ENCODE measurements at places on chromosomes 7 and 10.

GRCh38 chr7:159060440-159060839 lies 84.2 kb downstream of the VIPR2 start:
- H3K27me3 ChIP-seq: peaks cover 2% of the 10 kb centered on the region
- H3K4me3 ChIP-seq: no peak overlapping the region
- no peaks in the 10 kb centered on the region for H3K4me1 ChIP-seq
- no peak for DNase-seq

DNA sequence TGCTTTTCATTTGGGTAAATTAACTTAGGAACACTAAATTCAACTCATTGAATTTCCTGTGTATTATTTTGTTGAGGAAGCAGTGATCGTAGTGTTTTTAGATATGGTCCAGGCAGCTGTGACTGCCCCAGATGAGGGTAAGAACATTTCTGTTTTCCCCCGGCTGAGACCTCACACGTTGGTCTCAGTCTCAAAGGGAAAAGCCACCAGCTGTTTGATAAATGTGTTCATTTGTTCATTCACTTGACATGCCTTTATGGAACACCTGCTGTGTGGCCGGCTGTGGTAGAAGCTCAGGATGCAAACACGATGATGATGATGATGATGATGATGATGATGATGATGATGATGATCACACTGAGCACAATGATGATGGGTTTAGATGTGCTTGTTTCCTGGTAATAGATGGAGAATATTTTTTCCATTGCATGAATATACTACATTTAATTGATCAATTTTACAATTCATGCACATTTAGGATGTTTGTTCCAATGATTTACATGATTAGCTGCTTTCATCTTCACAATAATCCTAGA lies 125.6 kb upstream of the ZNF32 start:
- H3K27ac ChIP-seq: no peak overlapping the region
- H3K4me3 ChIP-seq: no peak overlapping the region
- no peak for DNase-seq
- H3K36me3 ChIP-seq: no peaks in the 10 kb centered on the region

DNA sequence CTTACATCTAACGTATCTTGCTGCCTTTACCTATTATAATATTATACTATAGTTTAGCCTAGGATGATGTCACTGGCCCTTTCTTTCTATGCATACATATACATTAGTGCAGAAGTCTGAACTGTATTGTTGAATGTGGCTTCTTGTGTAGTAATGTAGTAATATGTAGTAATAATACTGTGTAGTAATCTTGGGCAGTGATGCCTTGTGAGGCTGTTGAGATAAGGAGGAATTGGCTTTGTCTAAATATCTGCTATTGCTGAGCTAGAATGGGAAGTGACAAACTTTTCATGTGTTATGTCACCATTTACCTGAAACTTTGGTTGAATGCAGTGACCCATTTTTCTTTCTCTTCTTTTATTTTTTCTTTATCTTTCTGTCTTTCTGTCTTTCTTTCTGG lies 11.0 kb downstream of the GLCCI1 start:
- peak overlapping the region; percentile 32 for H3K27ac ChIP-seq
- no peaks in the 10 kb centered on the region for H3K27me3 ChIP-seq
- peaks cover 5% of the 10 kb centered on the region for H3K36me3 ChIP-seq
- H3K4me3 ChIP-seq: no peak overlapping the region
- peaks cover 68% of the 10 kb centered on the region for H3K4me1 ChIP-seq

DNA sequence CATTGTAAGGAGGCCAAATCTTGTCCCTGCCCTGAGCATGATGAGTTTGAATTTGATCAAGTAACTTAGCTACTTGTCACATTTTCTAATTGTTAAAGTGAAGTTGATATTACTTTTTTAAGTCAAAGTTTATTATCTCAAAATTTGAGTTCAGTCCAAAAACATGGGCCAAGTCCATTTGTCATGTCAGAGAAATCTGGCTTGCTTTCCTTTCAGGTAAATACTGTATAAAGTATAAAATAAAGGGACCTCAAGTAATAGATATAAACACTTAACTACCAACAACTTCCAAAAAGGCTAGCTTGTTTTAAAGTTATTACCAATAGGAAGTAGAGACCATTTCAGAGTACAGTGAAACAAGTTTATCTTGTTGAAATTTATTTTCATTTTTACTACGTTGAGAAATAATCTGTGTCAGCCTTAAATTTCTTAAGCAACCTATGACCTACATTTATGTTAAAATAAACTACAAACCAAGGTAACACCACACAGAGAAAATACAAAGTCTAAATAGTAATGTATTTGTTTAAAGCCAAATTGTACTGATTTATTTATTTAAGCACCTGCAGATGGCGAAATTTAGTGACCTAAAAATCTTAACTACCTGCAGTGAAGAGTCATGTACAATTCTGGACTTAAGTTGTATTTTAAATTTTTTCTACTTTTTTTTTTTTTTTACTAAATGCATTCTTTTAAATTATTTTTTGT lies 36.5 kb downstream of the FHIP2A start:
- H3K4me1 ChIP-seq: peaks cover 22% of the 10 kb centered on the region
- no peak for DNase-seq
- H3K27ac ChIP-seq: peak overlapping the region; percentile 78
- H3K4me3 ChIP-seq: no peak overlapping the region
- peaks cover 31% of the 10 kb centered on the region for H3K36me3 ChIP-seq

GRCh38 chr10:101718690-101719275 lies 23.8 kb upstream of the FBXW4 start:
- no peaks in the 10 kb centered on the region for H3K36me3 ChIP-seq
- peaks cover 7% of the 10 kb centered on the region for H3K4me1 ChIP-seq
- peaks cover 29% of the 10 kb centered on the region for H3K27me3 ChIP-seq
- no peak overlapping the region for H3K4me3 ChIP-seq
- DNase-seq: no peak

GRCh38 chr7:116582806-116583444 lies 58.1 kb downstream of the CAV1 start:
- peak overlapping the region; percentile 15 for H3K4me3 ChIP-seq
- H3K27me3 ChIP-seq: no peaks in the 10 kb centered on the region
- H3K4me1 ChIP-seq: peaks cover 22% of the 10 kb centered on the region
- DNase-seq: peak; percentile 12
- H3K36me3 ChIP-seq: no peaks in the 10 kb centered on the region
